ENCODE measurements at places on chromosomes 6 and 20.

- DNase-seq = no peak
Observed at GRCh38 chr20:11091511-11091910, 417.7 kb upstream of the JAG1 start.

GRCh38 chr6:149234051-149234962 is 83.2 kb upstream of the TAB2 start:
- peak; percentile 47 for DNase-seq

DNA sequence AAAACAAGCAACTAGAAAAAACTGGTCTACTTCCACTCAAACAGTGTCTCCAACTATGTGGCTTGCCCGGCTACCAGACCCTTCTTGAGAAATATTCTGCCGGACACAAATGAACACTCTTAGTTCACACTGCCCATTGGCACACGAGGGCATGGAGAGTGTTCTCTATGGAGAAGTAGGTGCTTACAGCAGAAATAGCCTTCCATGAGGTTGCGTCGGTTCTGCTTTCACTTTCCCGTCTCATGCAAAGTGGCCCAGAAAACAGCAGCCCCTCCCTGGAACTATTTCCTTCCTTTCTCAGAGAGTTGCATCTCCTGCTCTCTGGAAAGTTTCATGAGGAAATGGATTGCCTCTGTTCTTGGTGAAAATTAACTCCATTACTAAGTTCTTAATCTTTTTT is 9.5 kb upstream of the HLA-DOA start:
- peak; percentile 47 for DNase-seq

DNA sequence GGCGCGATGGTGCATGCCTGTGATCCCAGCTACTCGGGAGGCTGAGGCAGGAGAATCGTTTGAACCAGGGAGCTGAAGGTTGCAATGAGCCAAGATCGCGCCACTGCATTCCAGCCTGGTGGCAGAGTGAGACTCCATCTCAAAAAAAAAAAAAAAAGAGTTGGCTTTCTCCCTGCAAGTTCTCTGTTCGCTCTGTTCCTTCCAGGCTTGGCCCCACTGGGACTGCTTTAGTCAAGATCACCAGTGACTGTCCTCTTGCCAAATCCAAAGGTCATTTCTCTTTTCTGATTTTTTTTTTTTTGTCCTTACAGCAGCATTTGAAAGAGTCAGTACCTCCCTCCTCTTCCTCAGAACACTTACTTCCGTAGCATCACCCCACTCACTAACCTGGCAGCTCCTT is 10.8 kb upstream of the GNRH2 start:
- no peak for DNase-seq

GRCh38 chr6:73234733-73235132 is 9.4 kb upstream of the KHDC1L start:
- no peak for DNase-seq

GRCh38 chr6:7438011-7438410 is 48.4 kb downstream of the RIOK1 start:
- no peak for DNase-seq

GRCh38 chr6:4401408-4402368 is 266.3 kb upstream of the ECI2 start:
- no peak for DNase-seq

DNA sequence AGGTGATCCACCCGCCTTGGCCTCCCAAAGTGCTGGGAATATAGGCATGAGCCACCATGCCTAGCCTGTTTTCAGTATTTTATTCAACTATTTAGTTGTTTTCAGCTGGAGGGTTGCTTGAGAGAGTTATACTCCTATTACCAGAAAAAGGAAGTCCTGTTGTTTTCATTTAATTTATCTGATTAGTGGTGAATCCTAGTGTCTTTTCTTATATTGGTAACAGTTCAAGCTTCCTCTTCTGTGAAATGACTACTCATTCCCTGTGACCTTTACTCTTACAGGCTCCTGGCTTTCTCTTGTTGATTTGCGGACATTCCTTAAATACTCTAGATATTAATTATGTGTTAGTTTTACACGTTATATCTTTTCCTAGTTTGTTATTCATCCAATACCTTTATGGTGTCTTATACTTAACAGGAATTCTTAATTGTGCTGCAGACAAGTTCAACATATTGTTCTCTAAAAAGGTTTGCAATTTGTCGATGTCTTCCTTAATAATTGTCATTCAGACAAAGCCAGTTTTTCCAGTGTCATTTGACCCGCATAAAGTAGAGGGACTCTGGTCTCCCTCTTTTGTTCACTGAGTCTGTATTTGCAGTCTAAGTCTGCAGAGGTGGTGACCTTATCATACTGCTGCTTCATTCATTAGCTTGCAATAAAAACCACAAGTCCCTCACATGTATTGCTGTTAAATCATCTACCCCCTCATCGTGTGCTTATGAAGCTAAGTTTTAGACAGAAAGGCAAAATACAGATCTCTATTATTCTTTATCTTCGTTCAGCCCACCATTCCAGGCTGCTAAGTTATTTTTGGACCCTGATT is 51.4 kb downstream of the ZBTB9 start:
- no peak for DNase-seq

GRCh38 chr6:133613211-133613610 is 275.7 kb upstream of the TCF21 start:
- DNase-seq = no peak

DNA sequence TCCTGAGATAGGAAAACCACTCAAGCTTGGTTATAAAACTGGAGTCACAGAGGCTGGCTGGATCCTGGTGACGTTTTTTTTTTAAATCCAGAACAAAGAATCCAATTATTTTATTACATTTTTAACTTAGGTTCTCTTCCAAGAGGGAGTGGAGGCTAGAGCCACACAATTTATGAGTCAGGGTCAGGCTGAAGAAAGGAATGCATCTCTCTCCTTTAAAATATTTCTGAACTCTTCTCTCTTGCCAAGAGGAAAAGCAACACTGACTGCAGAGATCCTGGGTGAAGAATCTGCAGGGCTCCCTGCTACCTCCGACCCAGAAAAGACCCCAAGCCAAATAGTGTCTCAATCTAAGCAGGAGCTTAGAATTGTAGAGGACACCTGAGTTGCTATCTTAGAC is 88.5 kb upstream of the SSTR4 start:
- DNase-seq = no peak

DNA sequence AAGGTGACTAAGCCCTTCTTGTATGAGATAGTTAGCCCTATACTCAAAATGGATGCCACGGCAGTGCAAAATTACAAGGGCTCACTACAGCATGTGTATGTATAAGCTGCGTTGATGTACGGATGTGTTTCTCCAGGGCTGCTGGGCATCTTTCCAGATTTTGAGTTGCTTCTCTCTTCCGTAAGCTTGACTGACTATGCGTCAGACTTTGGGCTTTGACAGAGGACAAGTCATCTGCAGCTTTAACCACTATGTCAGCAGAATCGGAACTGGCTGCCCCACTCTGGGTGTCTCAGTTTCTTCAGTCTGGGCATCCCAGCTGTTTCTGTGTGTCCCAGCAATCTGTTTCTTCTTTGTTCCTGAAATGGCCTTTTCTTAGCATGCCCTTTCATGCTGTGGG is 241.6 kb downstream of the BTBD3 start:
- DNase-seq = no peak

DNA sequence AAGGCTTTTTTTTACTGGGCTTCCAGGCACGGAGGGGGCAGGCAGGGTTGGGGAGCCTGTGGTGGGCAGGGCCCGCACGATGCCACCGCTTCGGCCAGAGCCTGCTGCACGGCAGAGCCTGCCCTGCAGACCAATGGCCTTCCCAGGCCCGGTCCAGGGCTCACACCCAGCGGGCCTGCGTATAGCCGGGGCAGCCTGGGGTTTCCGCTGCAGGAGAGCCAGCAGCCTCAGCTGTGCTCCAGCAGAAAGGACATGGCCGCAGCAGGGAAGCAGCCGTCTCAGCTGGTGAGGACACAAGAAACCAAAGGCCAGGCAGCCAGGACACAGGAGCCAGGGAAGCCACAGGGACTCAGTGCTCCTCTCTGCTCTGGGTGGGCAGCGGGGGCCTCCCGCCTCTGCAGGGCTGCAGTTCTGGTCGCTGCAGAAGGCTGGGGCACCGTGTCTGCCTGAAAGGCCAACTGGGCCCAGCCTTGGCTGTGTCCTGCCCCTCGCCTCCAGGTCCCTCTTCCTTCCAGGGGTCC is 90.6 kb downstream of the TTLL2 start:
- DNase-seq = no peak

GRCh38 chr20:18132663-18133062 is 5.0 kb upstream of the KAT14 start:
- DNase-seq = no peak

- peak; percentile 55 for DNase-seq
Observed at GRCh38 chr6:127514773-127515227, 4.3 kb downstream of the MTCL3 start.

- DNase-seq = no peak
Observed at GRCh38 chr6:151958332-151958731, 150.8 kb downstream of the ESR1 start.

- no peak for DNase-seq
Observed at GRCh38 chr6:35668744-35669450, 19.8 kb downstream of the FKBP5 start.

GRCh38 chr6:56758553-56758952 is 115.9 kb upstream of the DST start:
- DNase-seq = no peak

DNA sequence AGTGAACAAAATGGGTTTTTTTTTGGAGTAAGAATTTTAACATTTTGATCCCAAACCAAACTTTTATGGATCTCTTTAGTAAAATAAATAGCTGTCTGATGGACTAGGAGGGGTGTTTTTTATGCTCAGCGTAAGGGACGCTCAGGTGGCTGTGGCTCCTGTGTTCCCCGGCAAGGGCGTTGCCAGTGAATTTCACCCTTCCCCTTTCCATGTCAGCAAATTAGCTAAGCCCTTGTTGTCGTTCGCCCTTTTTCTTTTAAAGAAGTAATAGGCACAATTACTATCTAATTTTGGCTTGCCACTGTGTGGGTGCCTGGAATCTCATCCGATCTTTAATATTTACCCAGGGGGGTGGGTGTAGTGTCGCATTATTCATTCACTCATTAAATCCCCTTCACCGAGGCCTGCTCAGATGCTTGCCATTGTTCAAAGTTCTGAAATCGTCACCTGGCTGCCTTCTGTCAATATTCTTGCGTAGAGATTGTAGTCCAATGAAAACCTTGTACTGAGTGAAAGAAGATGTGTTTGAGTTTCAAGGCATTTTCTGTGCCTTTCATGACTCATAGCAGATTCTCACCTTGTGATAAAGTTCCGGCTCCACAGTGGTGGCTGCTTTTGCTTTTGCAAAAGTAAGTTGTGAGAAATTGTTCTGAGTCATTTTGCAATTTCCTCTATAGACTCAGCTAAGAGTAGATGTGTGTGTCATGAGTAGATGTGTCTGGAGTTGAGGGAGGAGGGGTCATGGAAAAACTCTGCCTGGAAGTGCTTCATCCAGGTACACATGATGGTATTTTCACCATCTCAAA is 40.0 kb upstream of the CLDN20 start:
- DNase-seq = peak; percentile 69

GRCh38 chr20:51104960-51105920 is 82.3 kb upstream of the KCNG1 start:
- no peak for DNase-seq

DNA sequence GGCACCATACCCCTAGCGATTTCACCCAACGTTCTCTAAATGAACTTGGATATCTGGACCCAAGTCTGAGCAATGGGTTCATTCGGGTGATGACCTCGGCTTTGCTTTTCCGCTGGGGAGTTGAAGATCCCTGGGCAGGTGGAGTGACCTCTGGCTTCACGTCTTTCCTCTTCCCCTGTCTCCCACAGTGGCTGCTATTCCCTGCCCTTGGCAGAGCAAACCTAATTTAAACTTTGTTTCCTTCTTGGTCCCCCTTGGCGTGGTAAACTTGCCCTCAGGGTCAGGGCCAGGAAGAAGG is 7.8 kb upstream of the TFAP2A start:
- DNase-seq = no peak

- no peak for DNase-seq
Observed at GRCh38 chr20:32153156-32153665, 43.7 kb downstream of the TM9SF4 start.

GRCh38 chr6:19558201-19558600 is 279.0 kb upstream of the ID4 start:
- no peak for DNase-seq

GRCh38 chr6:44481760-44482159 is 94.3 kb downstream of the CDC5L start:
- no peak for DNase-seq

DNA sequence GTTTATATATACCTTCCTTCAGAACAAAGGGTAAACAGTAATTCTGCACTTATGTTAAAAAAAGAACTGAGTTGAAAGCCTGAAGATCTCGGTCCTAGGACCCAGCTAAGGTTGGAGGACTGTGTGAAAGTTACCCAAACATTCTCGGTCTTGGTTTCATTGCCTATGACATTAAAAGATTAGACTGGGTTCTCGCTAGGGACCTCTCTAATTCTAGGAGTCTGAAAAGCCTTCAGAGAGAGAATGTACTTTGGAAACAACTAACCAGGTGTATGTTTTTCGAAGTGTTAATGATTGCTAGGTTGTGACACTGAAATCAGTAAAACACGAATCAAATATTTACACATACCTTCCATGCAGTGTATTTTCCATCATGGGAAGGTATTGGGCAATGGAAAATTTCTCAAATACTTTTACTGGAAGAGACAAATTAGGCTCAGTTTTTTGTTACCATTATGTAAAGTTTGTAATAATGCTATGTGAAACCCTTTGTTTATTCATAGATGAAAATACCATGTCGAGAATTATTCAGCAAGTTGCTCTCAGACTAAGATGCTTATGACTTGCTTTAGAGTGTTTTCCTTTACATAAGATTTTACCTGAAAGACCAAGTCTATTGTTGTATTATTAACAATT is 113.7 kb upstream of the LOC128125822 start:
- no peak for DNase-seq

GRCh38 chr6:148884461-148884860 is 137.6 kb downstream of the UST start:
- no peak for DNase-seq

- no peak for DNase-seq
Observed at GRCh38 chr6:170003027-170003426, 251.6 kb downstream of the ERMARD start.

DNA sequence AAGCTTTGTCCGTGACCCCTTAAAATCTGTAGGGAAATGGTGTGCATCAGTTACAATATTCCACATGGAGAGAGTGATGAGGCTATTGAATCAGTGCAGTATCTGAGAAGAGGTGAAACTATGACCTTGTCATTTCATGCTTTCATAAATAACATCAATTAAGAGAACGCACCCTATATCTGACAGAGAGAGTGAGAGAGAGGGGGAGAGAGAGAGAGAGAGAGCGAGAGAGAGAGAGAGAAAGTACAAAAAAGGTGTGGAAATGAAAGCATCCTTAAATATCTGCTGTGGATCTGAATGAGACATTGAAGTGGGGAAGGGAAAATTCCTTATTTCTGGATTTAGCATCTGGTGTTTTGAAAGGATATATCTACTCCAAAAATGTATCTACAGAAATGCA is 12.4 kb downstream of the GSTA4 start:
- no peak for DNase-seq

GRCh38 chr20:38685853-38686473 is 38.3 kb upstream of the SLC32A1 start:
- DNase-seq = no peak
